ENCODE measurements at places on chromosomes 1 and 21.

- no peak for DNase-seq
These were observed 62.3 kb downstream of the ARHGEF10L start for GRCh38 chr1:17601643-17602382.

DNA sequence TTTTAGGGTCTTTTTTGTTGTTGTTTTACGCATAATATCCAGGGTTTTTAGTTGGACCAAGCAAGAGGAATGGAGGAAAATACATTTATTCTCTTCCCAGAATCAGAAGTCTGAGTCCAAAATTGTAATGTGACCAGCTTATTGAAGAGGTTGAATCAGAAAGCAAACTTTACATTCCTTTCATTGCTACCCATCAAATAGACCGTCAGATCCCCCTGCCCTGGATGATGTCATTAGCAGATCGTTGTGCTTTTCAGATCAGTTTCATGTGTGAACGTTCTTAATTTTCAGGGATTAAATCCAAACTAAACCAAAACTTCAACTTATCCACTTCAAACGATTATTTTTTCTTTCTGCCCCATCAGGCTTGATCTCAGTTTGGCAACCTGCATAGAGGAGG is 85.7 kb upstream of the NGF start:
- DNase-seq = no peak

GRCh38 chr1:36160949-36161485 is 5.1 kb downstream of the MAP7D1 start:
- DNase-seq = peak; percentile 7

DNA sequence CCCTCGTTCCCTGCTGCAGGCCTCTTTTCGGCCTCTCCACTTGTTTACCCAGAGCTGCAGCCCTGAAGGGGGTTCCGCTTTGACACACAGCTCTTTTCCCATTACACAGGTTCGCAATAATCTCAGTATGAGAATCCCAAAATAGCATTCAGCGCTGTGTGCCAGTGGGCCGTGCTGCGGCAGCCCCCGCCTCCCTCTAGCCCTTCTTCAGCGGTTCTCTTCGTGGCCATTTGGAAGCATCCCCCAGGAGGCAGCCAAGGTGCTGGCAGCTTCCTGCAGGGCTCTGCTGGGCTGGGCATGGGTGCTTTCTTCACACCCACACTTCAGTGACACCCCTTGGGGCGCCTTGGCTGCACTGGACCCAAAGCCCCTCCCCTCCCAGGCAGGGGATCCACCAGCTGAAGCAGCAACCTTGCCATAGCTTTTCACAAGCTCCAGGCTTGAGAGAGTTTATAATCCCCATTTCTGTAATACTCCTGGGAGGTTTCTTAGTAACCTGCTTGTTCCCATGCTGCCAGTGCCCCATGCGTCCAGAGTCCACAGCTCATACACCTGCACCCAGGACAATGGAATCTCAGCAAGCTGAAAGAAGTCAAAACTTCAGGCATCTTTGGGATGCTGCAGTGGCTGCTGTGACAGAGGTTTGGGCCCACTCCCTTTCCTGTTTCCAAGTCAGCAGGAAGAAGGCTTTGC is 8.1 kb downstream of the NCF2 start:
- no peak for DNase-seq

DNA sequence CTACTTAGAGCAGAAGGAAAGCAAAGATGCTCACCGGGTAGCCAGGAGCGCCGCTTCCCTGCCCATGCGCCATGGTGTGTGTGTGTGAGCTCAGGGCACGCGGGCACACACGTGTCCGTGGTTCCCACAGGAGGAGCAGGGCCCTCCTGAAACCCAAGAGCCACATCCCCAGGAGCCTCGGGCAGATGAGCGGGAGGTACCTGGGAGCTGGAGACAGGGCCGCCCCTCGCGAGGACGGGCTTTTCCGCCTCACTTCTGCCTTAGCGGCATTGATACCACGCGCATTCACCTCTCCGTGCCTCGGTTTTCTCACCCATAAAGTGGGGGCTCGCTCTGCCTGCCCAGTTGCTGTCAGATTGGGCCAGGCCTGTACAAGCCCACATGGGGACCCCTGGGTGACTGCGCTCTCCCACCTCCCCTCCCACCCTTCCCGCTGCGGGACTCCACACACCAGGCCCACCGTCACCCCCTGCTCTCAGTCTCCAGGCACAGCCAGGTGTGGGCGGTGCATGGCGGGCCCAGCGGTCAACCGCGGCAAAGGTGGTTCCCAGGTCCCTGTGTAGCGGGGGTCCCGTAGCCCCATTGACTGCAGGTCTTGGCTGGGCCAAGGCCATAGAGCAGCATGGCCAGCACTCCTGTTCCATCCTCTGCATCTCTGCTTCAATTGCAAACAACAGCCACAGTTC is 66.3 kb downstream of the SIK1 start:
- no peak for DNase-seq
